ENCODE measurements at places on chromosomes 6 and 20.
A peak's percentile ranks its signal among the peaks of the same experiment; 100 is the strongest.

DNA sequence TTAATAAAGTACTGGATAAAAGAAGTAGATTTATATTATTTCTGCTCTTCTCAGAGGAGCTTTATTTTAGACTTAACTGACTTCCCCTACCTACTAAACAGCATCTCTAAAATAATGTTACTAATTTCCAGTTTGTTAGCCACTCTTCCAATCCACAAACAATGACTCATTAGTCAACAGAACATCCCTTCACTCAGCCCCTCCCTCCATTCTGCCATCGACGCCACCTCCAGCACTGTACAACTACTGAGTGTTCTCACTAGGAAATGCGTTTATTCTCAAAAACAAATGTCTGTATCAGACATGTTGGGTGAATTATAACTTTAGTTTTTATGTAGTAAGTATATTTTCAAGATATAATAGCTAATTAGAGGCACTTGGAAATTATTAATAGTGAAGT lies 427.0 kb downstream of the EYS start:
- DNase-seq = no peak

GRCh38 chr6:24856901-24857670 lies 58.4 kb upstream of the ARMH2 start:
- DNase-seq = no peak

GRCh38 chr6:117908246-117909068 lies 1.4 kb downstream of the SLC35F1 start:
- no peak for DNase-seq

GRCh38 chr20:36062799-36063198 lies 91.7 kb upstream of the EPB41L1 start:
- no peak for DNase-seq

GRCh38 chr6:39095578-39095977 lies 19.4 kb downstream of the SAYSD1 start:
- DNase-seq = no peak

- DNase-seq = no peak
Observed at GRCh38 chr20:54201268-54201846, 6.5 kb upstream of the PFDN4 start.

DNA sequence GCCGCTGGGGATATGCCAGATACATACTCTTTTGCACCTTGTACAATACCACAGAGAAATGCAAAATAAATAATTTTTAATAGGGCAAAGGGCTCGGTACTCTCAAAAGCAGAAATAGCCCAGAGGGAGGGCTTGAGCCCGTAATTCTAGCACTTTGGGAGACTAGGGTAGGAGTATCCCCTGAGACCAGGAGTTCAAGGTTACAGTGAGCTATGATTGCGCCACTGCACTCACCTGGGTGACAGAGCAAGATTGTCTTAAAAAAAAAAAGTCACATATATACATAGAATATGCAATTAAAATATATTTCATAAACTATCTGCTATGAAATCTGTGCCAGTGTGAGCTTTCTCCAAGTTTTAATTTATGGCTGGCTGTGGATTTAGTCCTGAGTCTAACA lies 818 bp upstream of the TRMT11 start:
- DNase-seq = no peak

DNA sequence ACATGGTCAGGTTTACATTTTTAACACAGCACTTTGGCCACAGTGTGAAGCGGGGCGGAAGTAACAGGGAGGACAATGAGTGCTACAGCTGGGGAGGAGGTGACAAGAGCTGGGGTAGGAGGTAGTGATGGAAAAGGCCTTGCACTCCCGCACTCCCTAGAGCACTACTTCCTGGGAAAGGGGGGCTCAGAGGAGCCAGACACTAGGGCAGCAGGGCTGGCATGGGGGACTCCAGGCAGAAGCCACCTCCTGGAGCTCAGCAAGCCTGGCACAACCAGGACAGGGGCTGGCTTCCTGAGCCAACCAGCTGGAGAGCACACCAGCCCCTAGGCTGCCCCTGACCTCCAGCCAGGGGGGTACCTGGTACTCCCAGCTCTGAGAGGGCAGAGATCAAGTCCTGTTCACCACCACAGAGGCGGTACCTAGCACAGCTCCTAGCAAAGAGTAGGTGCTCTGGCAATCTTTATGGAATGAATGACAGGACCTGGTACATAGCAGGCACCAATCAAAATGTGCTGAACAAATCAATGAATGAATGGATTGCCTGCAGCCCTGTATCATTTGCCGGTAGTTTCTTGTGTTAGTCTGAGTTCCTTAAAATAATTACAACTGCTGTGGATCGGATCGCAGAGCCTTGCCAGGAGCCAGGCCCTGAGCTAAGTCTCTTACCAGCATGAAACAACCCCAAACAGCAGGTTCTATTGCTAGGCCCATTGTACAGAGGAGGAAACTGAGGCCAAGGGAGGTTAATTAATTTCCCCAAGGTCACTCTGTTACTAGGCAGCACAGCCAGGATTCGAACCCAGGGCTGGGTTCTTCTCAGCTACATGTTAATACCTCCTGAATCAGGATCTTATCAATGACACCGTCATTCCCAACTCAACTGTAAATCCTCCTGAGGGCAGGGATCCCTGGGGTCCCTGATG lies 15.5 kb downstream of the NOL4L start:
- DNase-seq = no peak

DNA sequence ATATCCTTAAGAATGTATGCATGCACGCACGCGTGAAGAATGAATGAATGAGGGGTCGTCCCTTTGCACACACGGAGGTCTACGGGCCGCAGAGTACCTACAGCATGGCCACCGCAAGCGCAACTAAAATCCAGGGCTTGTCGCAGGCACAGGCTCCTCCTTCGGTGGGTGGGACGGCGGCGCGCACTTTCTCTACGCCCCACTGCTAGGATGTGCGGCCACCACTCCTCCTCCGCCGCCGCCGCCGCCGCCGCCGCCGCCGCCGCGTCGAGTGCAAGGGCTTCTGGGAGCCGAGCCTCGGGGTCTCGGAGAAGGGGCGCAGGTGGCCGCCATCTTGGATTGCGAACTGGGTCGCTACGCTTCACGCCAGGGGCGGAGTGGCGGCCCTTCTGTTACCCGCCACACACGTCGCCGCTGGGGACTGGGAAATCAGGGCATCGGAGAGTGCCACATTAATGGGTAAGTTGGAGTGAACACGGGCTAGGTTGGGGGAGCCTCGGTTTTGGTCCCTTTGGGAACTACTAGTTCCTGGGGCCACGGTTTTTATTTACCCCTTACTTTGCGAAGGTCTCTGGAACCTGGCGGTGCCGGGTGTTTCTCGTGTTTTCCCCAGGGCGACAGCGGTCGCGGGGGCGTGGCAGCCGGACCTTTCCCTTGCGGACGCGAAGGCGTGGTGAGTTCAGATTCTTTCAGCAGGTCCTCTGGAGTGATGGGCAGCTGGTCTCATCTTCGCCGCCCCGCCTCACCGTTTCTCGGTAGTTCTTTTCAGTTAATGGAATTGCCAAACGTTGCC lies at the start of gene KPNA5:
Gene KPNA5, plus strand, starts transcription at position 332 of the 793 bp plus-strand sequence. Its CDS starts 124 bp downstream, at position 456.
- peak; percentile 62 for DNase-seq

GRCh38 chr6:151317103-151317994 lies 74.0 kb downstream of the ZBTB2 start:
- DNase-seq = peak; percentile 91

DNA sequence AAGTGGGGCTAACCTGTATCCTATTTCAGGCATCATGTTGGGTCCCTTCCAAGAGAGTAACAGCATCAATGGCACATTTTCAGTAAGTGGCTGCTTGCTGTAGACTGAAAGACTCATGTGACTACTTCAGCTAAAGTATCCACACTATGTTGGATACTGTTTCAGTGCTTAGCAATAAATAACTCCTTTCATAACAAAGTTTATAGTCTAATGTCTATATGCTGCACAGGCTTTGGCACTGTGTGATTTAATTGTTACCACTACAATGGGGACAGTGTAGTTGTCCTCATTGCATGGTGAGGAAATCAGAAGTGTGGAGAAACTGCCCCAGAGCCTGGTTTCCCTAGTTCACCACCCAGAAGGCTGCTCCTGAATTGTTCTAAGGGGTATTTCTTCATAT lies 318.0 kb upstream of the PTCHD4 start:
- no peak for DNase-seq

DNA sequence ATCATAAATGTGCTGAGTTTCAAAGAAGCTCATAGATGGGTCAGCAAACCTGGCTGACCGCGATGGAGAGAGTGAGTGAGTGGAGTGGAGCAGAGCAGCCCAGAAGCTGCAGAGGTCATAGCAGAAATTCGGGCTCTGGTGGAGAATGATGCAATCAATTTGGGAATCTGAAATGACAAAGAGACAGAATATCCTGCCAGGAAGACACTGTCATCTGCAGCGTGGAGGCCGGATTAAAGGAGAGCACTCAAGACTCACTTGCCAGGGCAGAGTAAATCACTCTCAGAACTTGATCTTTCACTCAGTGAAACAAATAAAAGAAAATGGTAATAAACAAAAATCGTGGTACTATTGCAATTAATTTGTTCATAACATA lies 109.6 kb upstream of the RREB1 start:
- peak; percentile 11 for DNase-seq

GRCh38 chr20:34375977-34376430 lies 12.9 kb downstream of the ITCH start:
- DNase-seq = no peak

DNA sequence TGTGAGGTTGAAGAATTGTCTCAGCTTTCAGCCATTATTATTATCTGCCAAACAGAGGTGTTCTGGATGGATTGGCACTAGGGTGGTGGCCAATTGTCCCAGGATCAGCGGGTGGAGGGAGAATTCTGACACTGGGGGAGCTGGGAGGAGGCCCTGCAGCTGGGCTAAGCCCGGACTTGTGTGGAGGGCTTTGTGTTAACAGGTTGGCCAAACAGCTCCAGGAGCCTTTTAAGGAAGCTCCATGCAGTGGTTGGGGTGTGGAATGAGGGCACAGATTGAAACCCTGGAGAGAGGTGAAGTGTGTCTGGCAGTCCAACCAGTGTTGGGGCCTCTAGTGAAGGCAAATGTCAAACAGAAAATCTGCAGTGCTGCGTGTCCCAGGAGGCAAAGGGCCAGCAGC lies 135.8 kb downstream of the IMPG1 start:
- no peak for DNase-seq

GRCh38 chr6:137977814-137978213 lies 110.8 kb downstream of the TNFAIP3 start:
- no peak for DNase-seq

GRCh38 chr20:8875586-8875985 lies 193.3 kb upstream of the PLCB4 start:
- DNase-seq = no peak

- no peak for DNase-seq
Observed at GRCh38 chr6:168313431-168314011, 6.1 kb downstream of the DACT2 start.

DNA sequence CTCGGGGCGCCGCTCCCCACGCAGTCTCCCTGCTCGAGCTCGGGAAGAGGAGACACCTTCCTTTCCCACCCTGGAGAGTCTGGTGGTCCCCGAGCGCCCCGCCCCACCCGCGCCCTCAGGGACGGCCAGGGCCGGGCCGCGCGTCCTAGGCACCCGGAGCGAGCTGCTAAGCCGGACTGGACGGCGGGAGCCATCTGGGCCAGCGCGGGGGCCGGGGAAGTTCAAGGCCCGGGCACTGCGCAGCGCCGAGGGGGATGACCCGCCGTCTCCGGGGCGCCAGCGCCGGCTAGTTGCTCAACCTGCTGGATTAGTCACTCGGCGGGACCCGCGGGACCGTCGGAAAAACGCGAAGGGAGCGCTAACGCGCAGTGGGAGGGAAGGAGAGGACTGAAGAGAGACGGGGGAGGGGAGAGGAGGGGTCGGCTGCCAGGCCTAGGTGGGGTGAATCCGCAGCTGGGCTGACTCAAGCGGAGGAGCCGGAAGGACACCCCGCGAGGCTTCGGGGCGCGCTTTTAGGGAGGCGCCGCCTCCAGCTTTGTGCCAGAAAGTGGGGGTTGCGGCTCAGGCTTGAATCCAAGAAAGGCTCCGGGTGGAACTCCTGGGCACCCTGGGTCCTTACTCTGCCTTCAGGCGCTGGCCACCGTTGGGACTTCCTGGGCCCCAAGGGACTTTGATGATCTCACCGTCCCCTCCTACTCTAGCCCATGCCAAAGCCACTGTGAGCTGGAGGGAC lies 75.7 kb upstream of the FOXP4 start:
- DNase-seq = no peak

GRCh38 chr6:163729127-163729872 lies 314.8 kb downstream of the QKI start:
- no peak for DNase-seq

DNA sequence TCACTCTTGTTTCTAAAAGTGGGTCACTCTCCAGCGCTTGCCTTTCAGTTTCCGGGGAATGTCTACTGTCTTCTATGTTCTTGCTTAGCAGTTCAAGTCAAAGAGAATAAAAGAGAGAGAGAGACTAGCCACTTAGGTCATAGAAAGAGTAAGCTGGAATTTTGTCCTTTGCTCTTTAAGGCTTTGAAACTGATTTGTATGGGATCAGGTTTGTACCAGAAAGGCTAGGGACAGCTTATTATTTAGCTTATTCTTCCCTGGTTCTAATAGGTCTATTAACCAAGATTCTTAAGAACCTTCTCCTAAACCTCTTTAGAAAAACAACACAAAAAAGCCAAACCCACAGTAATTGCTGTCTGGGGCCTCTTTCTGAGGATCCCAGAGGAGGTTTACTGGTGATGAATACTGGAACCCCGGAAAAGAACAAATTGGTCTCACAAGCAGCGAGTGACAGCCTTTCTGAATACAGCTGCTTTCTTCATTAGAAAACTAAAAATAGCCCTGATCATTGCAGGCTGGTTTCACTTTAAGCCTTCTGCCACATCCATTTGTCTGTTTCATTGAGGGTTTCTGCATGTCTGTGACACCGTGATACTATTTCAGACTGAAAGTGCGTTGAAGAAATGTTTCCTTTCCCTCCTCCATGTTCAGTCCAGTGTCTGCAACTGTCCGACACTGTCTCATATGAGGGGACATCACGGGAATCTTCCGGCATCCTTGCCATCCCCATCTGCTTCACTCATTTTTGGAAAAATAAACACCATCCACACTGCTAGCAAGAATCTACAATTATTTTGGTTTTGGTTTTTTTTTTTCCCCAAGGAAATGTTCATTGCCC lies 75.1 kb upstream of the ATXN1 start:
- DNase-seq = no peak

Data from skeletal muscle cell (primary cell).